ENCODE measurements at places on chromosomes 11 and 22.

- no peak for DNase-seq
Observed at GRCh38 chr11:68460741-68461574, at the start of gene PPP6R3. TSS of gene PPP6R3 (plus strand) at chr11:68460752. CDS start at chr11:68537665, 76,913 bp downstream.

GRCh38 chr22:45656577-45656976 lies 15.1 kb upstream of the ATXN10 start:
- DNase-seq, result no peak

DNA sequence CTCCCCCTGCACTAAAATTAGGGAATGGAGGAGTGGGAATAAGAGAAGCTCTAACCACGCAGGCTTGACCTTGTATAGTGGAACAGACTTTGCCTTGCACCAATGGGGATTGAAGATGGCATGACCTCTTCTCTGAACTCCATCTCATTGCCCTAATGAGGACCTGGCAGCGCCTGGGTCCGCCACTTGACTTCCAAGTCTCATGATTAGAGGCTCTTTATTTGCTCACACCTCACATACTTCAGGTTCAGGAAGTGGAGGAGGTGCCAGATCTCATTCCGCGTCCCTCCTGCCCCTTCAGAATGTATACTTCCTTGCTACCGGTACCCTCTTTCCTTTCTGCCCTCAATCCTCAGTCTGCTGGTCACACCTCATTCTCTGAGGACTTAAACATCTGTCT lies 106.0 kb upstream of the CD44 start:
- no peak for DNase-seq

GRCh38 chr22:38454353-38455075 lies 485 bp downstream of the KCNJ4 start:
- no peak for DNase-seq

DNA sequence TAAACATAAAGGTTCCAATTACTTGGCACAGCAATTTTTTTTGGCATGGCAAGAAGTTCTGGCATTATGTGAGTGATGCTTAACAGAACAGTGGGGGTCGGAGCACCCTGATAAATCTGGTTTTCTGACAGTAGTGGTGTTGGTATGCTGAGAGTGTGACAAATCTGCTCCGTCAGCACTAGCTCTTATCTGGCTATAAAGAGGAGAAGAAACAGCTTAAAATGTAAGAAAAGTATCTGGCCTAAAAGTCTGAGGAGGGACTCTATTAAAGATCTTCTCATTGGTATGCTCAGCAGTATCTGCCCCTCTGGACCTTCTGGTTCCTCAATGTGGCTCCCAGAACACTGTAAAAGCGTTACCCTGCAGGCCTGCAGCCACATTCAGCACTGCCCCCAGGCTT lies 137.4 kb downstream of the PLEKHA7 start:
- no peak for DNase-seq

DNA sequence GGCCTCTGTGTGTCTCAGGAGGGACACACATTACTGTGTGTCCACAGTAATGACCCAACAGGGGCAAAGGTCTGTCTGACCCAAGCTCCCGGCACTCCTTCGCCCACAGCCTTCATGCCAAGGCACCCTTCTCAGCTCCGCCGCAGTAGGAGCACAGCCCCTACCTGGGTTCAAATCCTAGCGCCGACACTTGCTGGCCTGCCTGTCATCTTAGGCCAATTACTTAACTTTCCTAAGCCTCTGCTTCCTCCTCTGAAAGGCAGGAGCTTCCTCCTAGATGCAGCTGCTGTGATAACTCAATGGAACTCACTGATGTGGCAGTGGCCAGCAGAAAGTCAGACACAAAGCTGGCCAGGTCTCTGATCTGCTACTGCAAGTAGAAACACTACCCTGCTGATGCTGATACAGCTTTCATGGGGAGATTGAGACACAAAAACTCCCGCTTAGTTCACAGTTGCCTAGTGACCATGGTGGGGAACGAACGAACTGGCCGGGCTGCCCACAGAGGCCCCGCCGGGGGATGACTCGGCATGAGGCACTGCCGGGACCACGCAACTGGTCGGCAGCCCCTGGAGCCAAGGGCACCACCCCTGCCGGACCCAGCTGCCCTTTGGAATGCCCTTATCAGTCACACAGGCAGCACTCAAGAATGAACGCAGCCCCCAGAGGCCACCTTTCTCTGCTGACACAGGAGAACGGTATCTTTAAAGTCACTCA lies 8.1 kb downstream of the EHD1 start:
- DNase-seq, result no peak

GRCh38 chr11:134630861-134631260 lies 218.8 kb upstream of the B3GAT1 start:
- no peak for DNase-seq

GRCh38 chr11:67675058-67675747 lies 780 bp upstream of the ALDH3B2 start:
- no peak for DNase-seq

- no peak for DNase-seq
Observed at GRCh38 chr22:37133304-37134018, 16.3 kb downstream of the IL2RB start.

DNA sequence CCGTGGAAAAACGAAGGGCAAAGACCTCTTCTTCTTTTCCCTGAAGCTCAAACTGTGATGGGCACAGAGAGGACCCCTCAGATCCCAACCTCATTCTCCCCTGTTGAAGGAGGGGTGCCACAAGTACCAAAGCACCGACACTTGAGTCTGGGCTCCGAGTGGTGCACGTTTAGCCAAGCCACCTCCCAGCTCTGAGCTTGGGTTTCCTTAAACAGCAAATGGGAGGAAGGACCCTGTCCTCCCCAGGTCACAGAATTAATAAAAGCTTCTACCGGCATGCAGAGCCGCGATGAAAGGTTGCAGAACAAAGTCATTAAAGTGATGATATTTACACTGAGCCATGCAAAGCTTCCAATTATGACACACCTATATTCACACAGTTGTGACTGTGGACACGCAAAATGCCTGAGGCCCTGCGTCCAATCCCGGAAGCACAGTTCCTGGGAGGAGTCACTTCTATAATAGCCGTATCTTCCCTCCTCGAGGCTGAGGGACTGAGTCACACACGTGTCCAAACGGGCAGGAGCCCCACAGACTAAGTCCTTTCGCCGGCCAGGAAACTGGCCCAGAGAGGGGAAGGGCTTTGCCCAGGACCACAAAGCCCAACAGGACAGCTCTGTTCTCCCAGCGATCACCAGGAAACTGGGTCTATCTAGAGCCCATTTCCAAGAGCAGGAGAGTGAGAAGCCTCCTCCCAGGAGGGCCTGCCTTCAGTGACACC lies 922 bp upstream of the CSNK1E start:
- no peak for DNase-seq

DNA sequence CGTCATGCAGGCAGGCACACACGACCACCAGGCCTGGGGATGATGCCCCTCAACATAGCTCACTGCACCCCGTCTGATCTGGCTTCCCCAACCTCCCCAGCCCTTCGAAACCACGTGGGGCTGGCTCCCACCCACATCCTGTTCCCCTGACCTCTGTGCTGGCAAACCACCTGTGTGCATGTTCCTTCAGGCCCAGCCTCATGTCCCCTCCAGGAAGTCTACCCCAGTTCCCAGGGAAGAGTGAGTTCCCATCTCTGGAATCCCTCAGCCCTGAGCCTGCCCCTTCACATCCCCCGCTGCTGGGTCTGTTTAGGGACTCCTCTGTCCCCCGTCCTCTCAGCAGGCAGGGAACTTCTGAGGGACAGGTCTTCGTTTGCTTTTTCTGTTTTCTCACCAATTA lies 7.1 kb downstream of the SLC7A4 start:
- no peak for DNase-seq

GRCh38 chr11:7577291-7578190 lies 63.7 kb downstream of the PPFIBP2 start:
- DNase-seq, result no peak

GRCh38 chr11:57982776-57983175 lies 40.9 kb upstream of the OR9Q1 start:
- no peak for DNase-seq

DNA sequence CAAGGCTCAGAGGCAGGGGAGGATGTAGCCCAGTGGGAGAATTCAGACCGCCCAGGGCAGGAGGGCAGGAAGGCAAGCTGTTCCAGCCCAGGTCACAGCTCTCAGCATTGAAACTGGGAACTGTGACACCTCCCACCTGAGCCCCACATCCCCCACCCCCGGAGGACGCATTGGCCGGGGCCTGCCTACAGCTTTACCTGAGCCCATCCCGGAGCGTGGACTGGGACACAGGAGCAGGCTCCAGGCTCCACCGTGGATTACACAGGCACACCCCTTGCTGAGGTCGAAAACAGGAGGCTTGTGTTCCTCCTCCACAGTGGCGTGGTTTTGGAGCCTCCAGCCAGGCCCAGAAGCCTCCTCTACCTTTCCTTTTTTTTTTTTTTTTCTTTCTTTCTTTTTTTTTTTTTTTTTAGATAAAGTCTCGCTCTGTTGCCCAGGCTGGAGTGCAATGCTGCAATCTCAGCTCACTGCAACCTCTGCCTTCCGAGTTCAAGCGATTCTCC lies 9.1 kb upstream of the PGA3 start:
- no peak for DNase-seq

DNA sequence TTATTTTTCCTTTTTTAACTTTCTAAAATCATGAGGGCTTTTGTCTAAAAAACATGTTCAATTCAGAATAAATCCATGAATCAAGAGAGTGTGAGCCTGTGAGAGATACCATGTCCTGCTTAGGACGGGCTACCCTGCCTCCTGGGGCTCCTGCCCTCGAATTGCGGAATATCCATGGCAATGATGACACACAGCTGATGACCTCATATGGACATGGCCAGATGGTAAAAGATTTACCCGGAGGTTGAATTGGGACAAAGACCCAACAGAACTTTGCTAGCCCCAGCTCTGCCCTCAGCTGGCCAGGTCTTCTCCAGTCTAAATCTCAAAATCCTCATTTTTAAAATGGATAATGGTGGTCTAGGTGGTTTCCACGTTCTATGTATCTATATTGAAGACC lies 538.1 kb upstream of the API5 start:
- DNase-seq, result no peak

GRCh38 chr11:18321578-18321968 lies 367 bp downstream of the HPS5 start:
- no peak for DNase-seq

- DNase-seq, result no peak
Observed at GRCh38 chr11:62341588-62341987, 4.3 kb downstream of the ASRGL1 start.

- DNase-seq, result no peak
Observed at GRCh38 chr11:79084382-79084781, 356.4 kb downstream of the TENM4 start.

DNA sequence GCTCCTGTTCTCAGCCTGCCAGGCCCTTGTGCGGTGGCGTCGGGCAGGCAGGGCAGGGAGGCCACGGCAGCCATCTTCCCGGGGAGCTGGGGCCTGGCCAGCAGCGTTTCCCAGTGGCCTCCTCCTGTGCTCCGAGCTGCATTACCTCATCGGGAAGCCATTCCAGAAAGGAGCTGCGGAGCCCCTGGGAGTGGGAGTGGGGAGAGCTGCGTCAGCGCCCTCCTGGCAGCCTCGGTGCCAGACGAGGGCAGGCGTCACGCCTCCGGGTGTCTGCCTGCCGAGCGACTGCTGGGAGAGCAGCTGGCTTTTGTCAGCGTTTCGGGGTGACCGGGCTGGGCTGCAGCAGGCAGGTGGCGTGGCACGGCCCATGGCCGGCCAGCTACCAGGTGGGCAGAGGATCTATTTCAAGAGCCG lies 30.9 kb upstream of the WNT7B start:
- no peak for DNase-seq

- no peak for DNase-seq
Observed at GRCh38 chr11:19539861-19540260, 172.8 kb upstream of the NAV2 start.

GRCh38 chr11:131938351-131938751 lies 567.9 kb downstream of the NTM start:
- no peak for DNase-seq

DNA sequence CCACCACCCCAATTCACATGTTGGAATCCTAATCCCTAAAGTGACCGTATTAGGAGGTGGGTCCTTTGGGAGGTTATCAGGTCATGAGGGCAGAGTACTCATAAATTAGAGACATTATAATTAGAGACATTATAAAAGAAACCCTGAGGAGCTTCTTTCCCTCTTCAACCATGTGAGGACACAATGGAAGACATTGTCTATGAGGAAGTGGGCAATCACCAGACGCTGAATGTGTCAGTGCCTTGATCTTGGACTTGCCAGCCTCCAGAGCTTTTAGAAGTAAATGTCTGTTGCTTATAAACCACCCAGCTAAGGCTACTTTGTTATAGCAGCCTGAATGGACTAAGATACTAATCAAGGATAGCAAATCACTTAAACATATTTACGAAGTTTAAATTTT lies 14.8 kb downstream of the GAB2 start:
- no peak for DNase-seq

- no peak for DNase-seq
Observed at GRCh38 chr11:76205252-76206076, 838 bp downstream of the WNT11 start.

GRCh38 chr11:35363246-35363801 lies 56.0 kb downstream of the SLC1A2 start:
- DNase-seq, result no peak

DNA sequence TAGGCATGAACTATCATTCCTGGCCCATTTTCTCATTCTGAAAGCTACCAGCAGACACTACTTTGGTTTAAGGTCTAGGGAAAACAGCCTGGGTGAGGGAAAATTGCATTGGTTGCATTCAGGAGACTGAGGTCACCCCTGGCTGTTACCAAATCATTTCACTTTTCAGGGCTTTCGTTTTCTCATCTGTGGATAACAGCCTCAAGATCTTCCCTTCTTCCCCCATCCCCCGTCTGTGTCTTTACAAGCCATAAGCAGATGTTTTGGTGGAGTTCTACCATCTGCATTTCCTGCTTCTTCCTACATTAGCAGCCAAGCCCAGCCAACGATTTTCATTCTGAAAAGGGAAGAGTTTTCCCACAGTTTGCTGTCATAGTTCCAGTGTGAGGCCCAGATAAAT lies 130.4 kb downstream of the HIPK3 start:
- DNase-seq, result no peak

DNA sequence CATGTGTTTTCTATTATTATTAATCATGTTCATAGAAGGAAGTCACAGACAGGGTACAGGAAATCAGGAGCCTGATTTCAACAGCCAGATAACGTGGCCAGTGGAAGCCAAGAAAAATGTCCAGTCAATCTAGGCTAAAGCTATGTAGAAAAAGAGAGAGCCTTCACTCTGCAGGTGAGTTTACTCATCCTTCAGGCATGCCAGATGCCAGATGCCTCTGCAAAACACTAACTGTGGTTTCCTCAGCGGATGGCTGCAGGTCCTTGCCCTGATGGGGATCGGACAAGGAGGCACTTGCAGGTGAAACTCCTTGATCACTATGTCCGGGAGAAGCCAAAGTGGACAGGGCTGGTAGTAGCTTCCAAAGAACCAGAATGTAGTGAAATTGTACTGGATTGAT lies 962.3 kb upstream of the RAG2 start:
- no peak for DNase-seq

GRCh38 chr11:79086056-79086455 lies 354.8 kb downstream of the TENM4 start:
- no peak for DNase-seq

Measured in stimulated activated CD8-positive, alpha-beta memory T cell treated with anti-CD3 and anti-CD28 coated beads, Interleukin-15, amount 100 ng/mL, for 48 hours (primary cell).